ENCODE measurements at places on chromosomes 16 and 17.

GRCh38 chr16:2194852-2195321, 1.5 kb downstream of the CASKIN1 start:
- peak; percentile 56 for DNase-seq

DNA sequence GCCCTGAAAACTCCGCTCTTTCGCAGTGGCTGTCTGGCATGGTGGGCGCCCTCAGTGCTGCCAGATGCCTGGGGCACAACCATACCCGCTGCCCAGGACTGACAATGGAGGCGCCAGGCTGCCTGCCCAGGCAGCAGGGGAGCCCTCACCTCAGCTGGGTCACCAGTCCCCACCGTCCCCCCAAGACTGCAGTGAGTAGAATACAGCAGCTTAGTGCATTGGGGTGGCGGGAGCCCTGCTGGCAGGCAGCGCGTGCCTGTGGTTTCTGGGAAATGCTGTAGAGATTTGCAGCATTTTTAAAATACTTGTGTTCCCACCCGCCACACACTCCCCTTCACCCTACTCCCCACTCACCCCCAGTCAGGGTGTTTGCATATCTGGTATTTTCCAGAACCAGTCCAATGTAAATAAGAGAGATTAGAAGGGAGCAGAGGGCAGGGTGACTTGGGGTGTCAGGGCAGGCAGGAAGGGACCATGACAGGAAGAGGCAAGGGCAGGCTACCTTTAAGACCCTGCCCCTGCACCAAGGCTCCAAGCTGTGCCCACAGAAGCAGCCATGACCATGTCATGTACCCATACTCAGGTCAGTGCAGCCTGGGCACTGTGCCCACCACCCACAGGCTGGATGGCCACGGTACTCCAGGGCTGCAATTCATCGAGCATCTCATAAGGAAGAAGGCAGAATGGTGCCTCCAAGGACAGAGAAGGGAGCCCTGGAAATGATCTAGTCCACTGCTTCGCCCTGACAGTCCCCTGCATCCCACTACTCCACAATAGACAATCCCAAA, 21.5 kb downstream of the MYO18A start:
- DNase-seq, result no peak

GRCh38 chr16:88131256-88131655, 180.0 kb downstream of the BANP start:
- no peak for DNase-seq

GRCh38 chr17:28865946-28866752, 11.3 kb downstream of the ERAL1 start:
- peak; percentile 13 for DNase-seq

DNA sequence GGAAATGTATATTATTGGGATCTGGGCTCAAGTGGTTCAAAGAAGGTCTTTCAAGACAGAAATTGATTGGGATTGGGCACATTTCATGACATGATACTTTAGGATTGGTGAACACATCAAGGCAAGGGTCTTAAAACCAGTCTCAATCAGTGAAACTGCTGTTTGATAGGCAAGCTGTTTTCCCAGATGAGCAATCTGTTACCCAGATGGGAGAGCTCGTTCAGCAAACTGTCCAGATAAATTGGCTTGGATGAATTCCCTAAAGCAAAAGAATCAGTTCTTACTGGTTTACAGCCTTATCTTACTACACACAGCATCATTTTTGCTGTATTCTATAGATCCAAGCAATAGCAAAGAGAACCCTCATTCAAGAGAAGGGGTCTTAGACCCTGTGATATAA, 31.0 kb upstream of the CNEP1R1 start:
- no peak for DNase-seq

GRCh38 chr16:48335961-48336360, 49.3 kb downstream of the SIAH1 start:
- DNase-seq, result no peak

DNA sequence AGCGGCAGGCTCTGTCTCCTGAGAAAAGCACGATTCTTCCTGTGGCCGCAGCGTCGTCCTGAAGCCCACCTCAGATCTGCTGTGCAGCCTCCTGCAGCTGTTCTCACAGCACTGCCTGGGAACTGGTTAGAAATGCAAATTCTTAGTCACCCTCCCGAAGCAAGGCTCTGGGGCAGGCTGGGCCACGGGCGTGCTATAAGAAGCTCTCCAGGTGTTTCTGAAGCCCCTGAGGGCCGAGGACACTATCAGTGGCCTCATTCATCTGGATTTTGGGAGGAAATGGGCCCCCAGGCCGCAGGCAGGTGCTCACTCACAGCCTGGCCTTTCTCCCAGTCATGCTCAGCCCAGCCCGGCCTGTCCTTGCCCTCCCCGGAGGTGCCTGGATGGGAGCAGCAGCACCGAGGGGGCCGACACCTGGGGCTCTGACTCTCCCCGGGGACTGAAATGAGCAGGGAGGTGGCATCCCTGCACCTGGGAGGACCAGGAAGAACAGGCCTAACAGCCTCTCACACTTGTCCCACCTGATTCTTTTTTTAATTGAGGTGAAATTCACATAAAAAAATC, 10.4 kb upstream of the NLRC3 start:
- DNase-seq, result no peak

GRCh38 chr17:49572226-49572625, 3.4 kb upstream of the NXPH3 start:
- no peak for DNase-seq

DNA sequence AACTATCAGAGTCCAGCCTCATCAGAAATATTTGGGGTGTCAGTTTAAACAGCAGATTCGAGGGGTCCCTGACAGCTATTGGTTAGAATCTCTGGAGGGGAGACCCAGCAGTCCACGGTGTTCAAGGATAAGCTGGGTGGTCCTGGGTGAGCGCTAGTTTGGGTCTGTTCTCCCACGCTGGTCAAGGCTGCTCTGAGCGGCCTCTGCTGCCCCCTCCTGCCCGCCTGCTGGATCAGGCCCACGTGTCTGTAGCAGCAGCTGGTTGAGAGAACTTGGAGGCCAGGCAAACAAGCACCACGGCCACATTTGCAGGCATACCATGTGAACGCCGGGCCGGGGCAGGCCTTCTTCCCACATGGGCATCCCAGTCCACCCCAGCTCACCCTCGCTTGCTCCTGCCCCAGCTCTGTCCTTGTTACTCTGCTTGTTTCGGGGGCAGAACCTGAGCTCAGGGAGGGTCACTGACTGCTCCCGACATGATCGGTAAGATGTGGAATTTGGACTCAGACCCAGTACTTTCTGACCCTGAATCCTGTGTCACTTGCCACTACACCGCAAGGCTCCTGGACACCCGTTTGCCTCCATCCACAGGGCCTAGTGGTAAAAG, 7.4 kb downstream of the FOXF1 start:
- peak; percentile 36 for DNase-seq

DNA sequence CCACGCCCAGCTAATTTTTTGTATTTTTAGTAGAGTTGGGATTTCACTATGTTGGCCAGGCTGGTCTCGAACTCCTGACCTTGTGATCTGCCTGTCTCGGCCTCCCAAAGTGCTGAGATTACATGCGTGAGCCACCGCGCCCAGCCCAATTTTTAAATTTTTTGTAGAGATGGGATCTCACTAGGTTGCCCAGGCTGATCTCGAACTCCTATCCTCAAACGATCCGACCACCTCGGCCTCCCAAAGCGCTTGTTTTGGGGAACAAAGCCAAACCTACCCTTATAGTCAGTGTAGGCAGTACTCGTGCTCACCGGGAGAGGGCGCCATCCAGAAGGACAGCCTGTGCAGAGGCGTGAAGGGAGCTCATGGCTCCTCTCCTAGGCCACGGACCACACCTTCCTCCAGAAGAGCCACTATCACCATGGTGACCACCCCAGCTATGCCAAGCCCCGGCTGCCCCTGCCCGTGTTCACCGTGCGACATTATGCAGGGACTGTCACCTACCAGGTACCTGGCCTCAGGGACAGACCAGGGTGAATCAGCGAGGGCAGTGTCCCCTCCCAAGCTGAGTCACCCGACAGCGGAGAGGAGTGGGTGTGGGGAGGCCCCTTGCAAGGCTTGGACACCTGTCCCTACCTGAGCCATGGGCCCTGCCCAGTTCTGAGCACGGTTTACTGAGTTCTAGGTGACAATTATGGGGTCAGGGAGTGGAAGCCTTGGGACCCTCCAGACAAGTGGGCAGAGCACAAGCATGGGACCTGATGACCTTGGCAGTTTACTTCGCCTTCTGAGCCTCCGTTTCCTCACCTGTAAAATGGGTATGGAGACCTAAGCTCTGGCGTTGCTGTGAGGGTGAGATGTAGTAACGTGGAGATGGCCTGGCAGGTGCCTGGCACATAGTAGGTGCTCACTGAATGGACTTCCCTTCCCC, 13.7 kb downstream of the MYO15B start:
- peak; percentile 65 for DNase-seq

- DNase-seq, result no peak
Observed at GRCh38 chr16:87094556-87094865, 222.7 kb downstream of the C16orf95 start.

- DNase-seq, result no peak
Observed at GRCh38 chr17:80998748-80999535, 7.3 kb downstream of the CHMP6 start.

GRCh38 chr16:7376227-7376626, 43.6 kb downstream of the RBFOX1 start:
- no peak for DNase-seq

DNA sequence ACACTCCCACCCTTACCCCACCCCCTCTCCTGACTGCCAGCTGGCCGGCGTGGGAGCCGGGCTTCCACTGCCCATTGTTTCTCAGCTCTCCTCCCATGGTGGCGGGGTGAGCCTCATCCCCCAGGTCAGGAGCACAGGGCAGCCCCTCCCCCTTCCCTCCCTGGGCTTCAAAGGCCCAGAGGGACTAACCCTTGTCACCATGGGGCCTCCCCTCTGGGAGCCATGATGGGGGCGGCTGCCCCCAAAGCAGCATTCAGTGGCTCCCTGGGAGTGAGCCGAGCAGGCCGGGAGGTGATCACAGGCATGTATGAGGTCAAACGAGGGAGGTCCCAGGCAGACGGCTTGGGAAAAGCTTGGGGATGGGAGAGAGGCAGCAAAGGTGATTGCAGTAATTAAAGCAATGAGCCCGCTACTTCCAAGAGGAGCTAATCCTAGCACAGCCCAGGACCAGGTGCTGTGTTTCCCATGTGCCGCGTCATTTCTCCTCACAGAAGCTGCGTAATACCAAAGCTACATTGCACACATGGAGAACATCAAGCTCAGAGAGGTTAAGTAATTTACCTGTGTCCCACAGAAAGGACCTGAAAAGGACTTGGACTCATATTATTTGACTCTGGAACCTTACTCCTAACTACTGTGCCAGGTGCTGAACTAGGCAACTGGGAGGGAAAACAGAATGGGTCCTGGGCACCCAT, 24.5 kb downstream of the CDK5RAP3 start:
- no peak for DNase-seq

- DNase-seq, result no peak
Observed at GRCh38 chr16:87685766-87686165, 80.0 kb downstream of the KLHDC4 start.

- no peak for DNase-seq
Observed at GRCh38 chr16:11389083-11389482, 43.8 kb downstream of the RMI2 start.

DNA sequence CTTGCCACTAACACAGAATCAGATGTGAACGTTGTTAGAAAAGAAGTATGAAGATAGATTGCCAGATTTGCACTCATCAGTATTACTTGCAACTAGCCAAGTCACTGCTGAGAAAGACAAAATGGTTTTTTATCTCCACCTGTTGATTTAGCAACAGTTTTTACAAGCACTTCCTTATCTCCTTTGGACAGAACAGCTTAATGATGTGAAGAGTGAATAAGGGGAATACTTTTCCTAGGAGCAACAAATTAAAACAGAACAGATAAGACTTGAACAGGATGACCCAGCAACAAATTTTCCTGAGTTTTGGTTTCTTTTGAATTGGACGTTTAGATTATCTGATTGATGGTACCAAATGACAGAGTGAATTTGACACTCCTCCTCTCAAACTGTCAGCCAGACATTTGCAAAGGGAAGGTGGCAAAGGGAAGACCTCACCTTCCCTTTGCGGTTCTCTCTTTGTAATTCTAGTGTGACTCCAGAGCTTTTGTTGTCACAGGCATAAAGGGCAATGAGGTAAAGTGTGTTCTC, 130.6 kb downstream of the NLK start:
- no peak for DNase-seq

DNA sequence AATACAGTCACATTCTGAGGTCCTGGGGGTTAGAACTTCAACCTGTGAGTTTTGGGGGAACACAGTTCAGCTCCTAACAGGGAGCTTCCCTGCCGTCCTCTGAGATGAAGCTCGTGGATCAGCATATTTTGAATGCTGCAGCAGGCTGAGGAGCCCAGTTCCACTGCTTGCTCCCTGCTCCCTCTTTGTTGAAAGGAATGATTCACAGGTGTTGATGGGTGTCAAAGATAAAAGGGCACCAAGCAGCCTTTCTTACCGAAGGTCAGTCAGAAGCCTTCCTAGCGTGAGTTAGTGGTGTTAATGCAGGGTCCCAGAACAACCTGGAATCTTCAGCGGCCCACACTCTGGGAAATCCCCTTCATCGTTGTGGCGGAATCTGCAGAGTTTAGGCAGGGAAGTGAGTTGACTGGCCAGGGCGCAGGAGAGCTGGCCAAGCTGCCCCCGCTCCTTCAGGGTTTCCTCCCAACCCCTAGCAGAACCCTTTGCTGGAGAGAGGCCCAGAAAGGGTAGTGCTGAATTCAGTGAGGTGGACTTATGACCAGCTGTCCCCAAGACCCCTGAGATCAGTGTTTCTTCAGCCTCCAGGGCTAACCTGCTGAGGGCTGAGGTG, 114.8 kb downstream of the GNAO1 start:
- no peak for DNase-seq

DNA sequence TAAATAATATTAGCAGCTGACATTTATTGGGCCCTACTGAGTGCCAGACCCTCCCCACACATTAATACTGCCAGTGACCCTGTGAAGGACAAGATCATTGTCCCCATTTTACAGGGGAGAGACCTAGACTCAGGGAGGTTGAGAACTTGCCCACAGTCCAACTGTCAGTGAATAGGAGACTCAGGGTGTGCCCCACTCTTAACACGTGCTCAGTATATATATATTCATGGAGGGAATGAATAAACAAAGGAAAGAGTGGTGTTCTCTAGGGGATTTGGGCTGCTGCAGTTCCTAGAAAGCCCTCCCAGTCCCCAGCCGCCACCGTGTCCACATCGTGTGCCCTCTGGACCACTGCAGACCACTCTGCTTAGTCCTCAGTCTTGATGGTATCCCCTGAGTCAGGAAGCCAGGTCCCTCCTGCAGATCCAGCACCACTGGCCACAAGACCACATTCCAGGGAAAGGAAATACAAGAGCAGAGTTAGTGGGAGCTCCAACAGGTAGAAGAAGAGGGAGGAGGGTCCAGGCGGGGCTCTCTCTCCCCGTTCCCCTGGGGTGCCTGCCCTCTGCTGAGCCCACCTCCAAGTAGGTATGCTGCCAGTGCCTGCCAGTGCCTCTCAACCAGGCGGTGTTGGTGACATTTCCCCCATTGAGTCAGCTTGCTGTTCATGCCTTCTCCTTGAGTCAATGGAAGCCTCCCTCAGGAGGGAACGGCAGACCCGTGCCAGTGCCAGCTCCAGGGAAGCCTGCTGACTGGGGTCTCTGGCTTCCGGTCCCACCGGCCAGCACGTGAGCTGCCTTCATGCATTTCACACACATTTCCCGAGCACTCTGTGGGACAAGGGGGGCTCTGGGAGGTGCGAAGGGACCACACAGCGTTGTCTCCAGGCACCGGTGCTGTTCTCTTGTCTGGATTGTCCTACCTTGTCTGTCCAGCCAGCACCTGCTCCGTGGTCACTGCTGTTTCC, 75.6 kb downstream of the GNAO1 start:
- no peak for DNase-seq

GRCh38 chr16:87955302-87956097, 4.3 kb downstream of the BANP start:
- peak; percentile 48 for DNase-seq
